ENCODE measurements at places on chromosomes 2 and 18.

DNA sequence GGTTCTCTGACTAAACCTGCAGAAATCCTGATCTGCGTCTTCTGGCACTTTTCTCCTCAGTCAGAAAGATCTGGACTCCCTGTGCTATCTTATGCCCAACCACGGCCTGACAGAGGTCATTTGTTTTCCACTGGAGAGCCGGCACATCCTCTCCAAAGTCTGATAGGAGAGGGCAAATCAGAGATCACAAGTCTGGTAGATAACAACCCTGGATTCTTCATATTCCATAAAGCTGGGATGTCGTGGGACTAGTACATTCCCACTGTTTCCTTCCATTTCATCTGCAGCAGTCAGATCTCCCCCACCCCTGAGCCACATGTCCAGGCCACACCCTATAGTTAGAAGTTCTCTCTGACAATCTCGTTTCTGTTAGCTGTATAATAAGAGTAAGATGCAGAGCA is 157.0 kb downstream of the MGAT5 start:
- DNase-seq = no peak

DNA sequence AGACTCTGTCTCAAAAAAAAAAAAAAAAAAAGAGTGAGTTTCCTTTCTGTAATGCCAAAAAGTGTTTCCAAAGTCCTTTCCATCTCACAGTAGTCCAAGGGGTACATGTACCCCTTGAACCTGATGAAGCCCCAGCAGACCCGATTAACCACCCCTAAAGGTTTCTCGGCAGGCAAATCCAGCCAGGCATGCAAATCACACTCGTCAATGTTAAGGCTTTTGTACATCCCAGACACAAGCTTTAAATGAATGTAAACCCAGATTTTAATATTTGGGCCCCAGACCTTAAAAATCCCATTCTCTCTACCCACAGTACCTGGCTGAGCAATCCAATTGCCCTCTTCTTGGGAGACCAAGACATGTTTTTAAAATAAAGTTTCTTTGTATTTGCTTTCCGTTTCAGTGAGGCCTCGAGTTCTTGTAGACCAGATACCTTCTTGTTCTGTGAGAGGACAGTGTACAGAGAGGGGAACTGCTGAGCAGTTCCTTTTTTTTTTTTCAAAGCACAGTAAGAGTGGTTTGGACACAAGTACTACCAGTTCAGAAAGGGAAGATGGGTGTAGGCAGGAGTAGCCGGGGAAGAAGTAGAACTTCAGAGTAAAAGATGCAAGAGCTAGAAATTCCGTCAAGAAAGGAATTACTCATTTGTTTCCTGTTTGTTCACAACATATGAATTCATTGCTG is at the start of gene NLRC4:
NLRC4 (minus strand) TSS at position 465 of the 684 bp plus-strand sequence. CDS start 8,111 bp downstream, outside the sequence.
- peak; percentile 88 for DNase-seq

GRCh38 chr2:133525613-133526529 is 42.4 kb downstream of the NCKAP5 start:
- no peak for DNase-seq

GRCh38 chr2:178279142-178279541 is 84.8 kb downstream of the OSBPL6 start:
- no peak for DNase-seq

DNA sequence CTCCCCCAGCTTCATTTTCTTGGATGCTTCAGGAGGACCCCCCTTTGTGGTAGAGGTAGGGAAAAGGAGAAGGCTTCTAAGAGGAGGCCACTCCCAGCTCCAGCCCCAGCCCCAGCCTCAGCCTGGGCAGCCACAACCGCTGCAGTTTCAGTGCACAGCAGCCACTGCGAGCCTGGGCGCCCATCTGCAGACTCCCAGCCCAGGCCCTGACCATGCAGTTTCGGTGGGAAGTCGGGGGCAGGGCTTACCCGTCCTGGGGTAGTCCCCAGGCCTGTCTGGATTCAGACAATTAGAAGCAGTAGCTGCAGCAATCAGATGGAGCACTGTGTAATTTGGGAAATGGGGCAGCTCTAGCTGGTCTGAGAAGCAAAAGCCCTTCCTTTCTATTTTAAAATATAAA is 28.6 kb downstream of the ITM2C start:
- DNase-seq = no peak

DNA sequence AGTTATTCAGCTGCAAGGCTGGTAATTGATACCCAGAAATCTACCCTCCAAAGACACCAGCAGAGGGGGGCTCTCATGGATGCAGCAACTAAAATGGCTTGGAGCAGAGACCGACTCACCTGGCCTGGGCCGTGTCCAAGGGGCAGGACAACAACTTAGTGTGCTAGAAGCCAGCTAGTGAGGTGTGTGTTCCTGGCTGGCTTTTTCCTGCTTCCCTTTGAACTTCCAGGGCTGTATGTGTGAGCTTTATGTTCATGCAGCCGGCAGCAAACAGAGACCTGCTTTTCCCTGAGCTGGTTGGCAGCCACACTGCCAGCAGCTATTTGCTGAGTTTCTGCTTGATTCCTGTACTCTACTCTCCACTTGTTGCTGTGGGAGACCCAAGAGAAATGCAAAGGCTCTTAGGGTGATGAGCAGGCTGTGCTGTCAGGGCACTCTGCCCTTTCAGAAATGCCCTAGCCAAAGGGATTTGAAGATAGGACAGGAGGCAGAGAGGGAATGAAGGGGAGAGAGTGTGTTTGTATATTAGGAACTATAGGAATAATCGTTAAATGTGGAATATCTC is 23.7 kb upstream of the GRP start:
- DNase-seq = no peak

DNA sequence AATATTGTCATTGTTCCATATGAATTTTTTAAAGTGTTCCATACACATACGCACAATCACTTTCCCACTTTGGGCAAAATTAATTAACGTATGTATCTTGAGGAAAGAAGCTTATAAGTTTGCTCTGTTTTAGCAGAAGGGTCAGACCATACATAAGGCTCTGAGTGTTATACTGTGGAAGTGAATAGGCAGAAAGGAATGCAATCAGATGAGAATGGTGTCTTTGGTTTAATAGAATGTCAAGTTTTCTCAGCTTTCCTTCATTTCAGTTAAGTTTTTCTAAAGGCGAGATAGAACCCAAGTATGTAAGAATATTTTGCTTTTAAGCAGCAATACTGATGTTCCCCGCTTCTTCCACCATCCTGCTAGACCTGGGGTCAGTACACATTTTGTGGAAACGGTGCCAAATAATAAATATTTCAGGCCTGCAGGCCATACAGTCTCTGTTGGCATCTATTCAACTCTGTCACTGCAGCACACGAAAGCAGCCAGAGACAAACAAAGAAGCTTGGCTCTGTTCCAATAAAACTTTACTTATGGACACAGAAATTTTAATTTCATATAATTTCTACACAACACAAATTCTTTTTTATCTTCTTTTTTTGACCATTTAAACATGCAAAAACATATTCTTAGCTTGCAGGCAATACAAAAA is 100.6 kb downstream of the UPP2 start:
- DNase-seq = no peak

DNA sequence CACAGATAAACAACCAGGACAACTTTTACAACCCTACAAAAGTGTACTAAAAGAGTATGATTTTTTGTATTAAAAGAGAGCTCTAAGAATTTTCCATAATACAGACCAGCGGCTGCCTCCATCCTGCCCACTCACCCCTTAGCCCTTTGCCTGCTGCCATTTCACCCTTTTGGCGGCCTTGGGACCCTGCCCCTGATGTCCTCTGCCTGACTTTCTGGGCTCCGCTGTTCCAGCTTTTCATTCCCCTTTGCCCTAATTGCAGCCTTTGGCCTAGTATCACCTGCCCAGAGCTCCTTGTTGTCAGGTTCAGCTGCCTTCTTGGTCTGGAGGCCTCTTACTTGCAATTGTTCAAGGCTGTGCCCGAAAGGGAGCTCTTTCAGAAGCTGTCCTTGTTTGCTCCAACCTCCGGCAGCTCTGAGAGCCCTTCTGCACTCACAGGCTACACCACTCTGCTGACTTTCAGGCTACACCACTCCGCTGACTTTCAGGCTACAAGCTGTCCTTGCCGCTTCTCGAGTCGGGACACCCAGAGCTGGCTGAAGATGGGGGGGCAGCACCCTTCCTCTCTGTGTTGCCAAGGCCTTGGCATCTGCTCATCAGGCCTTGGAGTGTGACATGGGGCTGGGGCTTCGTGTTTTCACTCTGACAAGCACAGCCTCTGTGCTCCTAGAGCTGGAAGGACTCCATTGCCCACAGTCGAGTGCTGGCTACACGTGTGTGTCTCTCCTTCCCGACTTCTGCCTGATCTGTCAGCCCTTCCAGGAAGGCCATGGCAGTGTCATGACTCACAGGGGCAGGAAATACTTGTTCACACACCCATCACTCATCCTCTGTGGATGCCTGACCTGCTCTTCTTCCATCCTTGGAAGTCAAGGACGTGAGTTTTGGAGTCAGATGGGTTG is 43.1 kb upstream of the HDAC4 start:
- DNase-seq = no peak

- no peak for DNase-seq
Measured at GRCh38 chr2:231673348-231673770, 35.0 kb upstream of the PTMA start.
